ENCODE measurements at places on chromosomes 12 and 14.

DNA sequence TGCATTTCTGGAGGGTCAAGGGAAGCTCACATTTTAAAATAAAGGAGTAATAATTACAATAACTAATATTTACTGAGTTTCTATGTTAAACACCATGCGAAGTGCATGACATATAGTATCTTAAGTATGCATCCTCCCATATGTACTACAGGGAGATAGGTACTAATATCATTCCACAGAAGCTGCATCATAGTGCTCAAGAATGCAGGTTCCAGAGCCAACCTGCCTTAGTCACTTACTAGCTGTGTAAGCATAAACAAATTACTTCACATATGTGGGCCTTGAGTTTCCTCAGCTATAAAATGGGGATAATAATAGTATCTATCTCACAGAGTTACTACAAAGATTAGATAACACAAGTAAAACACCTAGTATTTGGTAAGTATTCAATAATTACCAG, 18.3 kb downstream of the ARMH4 start:
- no peak for DNase-seq

GRCh38 chr14:49250109-49250508, 336.1 kb downstream of the RPS29 start:
- no peak for DNase-seq

DNA sequence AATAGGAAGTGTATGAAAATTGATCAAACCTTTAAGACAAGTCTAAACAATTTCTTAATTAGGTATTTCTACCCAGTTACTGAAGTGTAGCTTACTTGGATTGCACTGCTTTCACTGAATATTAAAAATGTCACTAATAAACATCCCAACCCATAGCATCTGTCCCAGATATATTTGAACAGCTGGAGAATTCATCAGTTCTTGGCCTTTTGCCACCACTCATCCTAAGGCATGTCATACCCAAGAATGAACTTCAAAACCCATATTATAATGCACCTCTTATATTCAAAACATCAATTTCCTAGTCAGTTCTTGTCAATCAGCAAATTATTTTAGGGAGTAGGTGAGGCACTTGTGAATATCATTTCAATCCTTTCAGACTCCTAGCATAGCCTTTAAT, 392.3 kb downstream of the PAWR start:
- no peak for DNase-seq

DNA sequence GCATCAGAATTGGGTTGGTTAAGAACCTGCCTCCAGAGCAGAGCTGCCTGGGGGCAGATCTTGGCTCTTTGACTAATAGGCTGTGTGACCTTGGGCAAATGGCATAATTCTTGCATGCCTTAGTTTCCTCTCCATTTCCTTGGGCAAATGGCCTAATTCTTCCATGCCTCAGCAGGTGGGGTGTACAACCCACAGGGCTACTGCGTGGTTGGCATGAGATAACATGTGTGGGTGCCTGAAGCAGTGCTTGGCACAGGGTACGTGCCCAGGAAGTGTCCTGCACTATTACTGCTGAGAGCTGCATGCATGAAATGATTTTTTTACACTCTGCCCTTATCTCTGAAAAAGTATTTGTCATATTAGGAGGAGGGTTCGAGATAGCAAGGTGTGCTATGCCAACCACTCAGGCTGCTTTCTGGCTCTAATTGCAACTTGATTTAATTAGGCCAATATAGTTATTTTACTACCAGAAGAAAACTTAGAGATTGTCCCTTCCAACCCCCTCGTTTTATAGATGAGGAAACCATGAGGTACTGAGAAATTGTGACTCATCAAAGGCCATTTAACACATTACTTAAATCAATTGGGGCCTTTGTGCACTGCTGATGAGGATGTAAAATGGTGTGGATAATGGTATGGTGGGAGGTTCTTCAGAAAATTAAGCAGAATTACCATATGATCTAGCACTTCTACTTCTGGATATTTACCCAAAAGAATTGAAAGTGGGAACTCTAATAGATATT, 161.6 kb upstream of the HIF1A start:
- DNase-seq: no peak

DNA sequence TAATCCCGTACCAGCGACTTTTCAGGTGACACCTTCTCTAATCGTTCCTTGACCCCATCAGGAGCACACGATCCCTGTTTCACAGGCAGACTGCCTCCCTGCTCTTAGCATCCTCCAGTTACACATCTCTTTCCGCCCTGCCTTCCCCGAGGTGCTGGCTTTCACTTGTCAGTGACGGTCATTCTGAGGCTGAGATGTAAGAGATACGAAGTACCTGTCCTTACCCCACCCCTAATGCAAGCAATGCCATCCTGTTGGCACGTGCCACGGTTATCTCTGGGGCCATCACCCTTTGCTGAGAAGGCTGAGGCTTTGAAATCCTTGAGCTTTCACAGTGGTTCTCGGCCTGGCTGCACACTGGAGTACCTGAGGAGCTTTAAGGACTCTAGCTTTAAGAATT, 24.4 kb downstream of the B4GALNT3 start:
- no peak for DNase-seq

DNA sequence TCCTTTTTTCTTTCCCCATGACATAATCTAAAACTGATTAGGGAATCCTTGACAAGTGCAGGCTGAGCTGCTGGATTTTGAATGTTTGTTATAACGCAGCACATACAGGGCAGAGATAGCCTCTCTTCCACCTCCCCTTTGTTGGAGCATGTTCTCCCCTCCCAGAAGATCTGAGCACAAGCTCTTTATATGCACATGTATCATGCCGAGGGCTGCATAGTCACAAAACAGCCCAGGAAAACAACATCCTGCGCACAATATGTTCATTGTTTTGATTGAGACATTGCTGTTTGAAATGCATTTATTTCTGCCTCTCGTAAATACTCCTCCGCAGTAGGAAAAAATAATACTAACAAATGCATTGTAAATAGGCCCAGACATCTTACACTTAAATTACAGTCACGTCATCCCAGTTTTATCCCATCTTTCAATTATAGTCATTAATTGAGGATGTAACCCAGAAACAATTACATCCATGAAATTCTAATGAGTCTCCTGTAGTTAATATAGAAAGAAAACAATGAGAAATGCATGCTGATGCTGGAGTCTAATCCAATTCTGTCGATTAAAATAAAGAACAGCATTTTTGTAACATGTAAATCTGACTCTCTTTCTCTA, 401.8 kb downstream of the BTG1 start:
- DNase-seq: no peak

DNA sequence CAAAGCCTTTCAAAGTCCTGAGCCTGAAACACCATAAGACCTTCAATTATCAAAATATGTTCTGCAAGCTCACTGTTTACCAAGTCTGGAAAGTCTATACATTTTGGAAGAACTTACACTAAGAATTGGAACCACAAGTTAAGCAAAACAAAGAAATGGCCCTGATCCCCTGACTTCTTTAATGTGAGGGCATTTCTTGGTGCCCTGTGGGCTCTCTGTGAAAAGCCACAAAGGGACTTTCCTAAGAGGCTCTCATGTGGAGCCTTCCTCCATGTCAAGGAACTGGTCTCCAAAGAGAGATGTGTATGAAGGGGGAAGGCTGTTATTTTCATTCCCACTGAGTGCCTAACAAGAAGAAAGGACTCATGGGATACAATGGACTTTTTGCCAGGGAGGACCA, 13.5 kb upstream of the MYH6 start:
- no peak for DNase-seq

DNA sequence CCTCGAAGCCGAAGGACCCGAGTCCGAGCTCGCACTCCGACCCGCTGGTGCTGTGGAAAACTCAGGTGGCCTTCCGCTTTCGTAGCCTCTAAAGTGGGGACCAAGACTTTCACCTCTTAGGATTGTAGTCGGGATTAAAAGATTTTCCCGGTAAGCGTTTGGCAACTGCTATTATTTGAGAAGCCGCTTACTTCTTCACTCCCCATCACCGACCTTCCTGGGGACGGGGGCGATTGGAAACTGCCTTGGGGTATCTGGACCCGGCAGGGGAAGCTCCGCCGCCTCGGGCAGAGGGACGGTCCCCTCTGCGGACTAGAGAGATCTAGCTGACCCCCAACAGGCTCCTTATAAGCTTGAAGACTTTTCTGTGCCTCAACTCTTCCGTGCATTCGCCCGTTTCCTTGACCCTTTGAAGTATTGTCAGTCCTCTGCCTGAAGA, 659 bp downstream of the TRAFD1 start:
- no peak for DNase-seq

DNA sequence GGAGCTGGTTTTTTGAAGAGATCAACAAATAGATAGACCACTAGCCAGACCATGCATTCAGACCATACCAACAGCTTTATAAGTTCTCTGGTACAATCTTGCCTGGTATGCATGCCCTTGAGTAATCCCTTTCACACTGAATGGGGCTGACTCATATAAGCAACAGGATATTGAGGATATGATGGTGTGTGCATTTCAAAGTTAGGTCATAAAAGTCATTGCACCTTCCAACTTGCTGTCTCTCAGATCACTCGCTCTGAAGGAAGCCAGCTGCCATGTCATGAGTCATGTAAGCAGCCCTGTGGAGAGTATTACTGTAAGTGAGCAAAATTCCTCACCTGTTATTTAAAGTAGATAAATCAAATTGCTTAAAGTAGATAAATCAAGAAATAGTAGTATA, 45.0 kb upstream of the OR6J1 start:
- peak; percentile 17 for DNase-seq

DNA sequence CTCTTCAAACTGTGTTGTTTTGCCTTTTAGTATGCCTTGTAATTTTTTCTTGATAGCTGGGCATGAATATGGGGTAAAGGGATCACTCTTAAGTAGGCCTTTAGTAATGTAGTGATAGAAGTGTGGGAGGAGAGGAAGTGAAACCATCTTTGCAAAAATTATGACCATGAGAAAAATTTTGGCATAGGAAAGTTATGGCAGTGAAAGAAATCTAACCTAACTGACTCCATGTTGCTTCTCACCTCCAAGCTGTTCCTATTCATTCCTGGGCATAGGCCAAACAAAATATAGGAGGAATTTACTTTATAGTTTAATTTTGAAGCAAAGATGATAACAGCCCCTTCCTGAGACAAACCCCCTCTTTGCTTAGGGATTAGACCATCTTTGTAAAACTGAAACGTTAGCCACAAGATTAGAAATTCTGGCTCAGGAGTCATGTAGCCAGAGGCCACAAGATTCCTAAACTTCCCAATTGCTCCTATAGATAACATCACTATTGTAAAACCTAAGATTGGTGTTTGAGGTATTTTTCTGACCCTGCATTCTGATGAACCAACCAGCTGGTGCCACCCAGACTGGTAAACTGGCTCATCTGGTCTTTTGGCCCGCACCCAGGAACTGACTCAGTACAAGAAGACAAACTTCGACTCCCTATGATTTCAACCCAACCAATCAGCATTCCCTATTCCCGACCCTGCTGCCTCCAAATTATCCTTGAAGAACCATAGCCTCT, 45.8 kb downstream of the CRADD start:
- DNase-seq: no peak

DNA sequence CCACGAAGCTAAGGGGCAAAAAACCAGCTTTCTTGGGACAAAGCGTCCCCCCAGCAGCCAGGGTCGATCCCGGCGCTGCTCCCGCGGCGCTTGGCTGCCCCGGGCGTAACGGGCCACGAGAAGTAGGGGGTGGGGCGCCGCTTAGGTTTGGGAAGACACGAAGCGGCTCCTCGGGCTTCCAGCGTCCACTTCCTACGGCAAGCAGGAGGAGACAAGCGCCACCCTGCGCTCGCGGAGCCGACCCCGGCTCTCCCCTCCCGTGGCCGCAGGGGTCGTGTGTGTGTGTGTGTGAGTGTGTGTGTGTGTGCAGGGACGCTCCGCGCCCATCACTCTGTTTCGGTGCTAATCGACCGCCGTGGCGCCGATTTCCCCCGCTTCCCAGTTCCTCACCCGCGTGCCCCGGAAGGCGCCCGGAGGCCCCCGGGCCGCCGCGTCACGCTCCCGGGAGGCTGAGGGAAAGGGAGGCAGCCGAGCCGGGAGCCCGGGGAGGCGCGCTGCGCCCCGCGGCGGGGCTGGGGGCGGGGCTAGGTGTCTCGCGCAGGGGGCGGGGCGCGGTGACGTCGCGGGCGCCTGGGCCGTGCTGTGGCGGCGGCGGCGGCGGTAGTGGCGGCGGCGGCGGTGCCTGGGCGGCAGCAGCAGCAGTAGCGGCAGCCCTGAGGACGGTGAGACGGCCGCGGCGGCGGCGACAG, at the start of gene ERC1:
Gene ERC1, plus strand, starts transcription at position 563 of the 689 bp plus-strand sequence. CDS start 36,681 bp downstream, outside the sequence.
- DNase-seq: peak; percentile 55

GRCh38 chr12:81211306-81211705, 133.4 kb downstream of the ACSS3 start:
- no peak for DNase-seq

- DNase-seq: no peak
Measured at GRCh38 chr14:98167705-98168104, 1104.3 kb downstream of the BCL11B start.

GRCh38 chr12:21296348-21296747, 38.4 kb downstream of the SLCO1A2 start:
- DNase-seq: no peak

- DNase-seq: no peak
Measured at GRCh38 chr14:34888186-34888585, 13.0 kb upstream of the BAZ1A start.

DNA sequence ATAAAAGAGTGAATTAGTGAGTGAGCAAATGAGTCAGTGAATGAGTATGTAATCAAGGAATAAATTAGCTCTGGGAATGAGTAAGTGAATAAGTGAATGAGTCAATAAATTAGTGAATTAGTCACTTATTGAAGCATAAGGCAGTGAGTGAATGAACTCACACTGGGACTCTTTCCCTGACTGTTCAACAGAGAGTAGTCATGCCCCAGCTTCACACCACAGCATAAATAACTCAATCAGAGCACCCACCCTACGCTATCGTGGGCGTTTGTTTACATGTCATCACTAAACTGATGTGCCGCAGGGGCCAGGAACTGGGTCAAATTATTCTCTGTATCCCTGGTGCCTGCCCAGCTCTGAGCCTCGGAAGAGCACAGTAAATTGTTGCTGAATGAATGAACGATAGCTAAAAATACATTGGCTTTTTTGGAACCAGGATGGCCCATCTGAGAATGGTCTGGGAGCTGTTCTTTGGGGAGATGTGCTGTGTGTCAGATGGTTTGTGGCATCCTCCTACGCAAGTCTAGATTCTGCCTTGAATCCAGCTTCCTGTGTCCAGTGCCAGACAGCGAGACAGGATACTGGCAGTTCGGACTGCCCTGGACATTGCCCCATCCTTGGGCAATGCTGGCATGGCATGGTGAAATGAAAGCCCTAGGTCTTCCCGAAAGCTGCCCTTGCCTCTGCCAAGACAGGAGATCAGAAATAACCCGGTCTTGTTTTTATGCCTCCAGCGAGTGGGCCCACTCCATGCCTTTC, 98.0 kb upstream of the RTL1 start:
- DNase-seq: no peak

Measured in amniotic stem cell (primary cell).